ENCODE measurements at places on chromosomes 2 and 18.

- DNase-seq: peak; percentile 48
Measured at GRCh38 chr2:214593727-214594126, 182.9 kb downstream of the VWC2L start.

DNA sequence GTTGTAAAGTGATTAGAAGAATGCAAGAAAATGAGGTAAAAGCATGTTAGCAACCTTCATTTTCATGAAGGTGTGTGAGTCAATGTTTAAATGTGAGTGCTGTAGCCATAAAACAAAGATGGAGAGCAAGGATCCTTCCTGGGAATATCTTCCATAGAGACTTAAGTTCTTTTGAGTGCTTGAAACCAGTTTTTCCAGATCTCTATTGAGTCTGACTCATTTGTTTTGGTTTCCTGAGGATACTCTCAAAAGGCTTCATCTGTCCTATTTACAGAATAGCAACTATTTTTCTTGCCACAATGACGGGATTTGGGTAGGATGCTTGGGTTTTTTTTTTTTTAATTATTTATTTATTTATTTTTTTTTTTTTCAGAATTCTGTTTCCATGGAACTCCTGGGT lies 45.9 kb upstream of the ASB1 start:
- DNase-seq: peak; percentile 46

DNA sequence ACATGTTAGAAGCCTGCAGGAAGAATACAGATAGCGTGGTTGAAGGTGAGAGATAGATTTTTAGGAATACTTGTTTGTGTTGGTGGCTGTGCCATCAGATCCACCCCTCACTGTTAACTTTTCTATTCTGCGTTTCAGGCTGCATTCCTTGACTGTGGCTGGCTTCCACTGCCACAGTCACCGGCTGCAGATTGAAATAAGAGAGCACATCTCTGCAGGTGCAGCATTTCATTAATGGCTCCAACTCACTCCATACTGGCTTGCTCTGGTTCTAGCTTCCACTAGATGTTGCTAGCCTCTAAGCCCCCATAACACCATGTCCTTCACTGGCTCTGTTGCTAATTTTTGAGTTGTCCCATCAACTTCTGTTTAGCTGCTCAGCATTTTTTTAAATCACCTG lies 286.5 kb downstream of the CPS1 start:
- DNase-seq: no peak

DNA sequence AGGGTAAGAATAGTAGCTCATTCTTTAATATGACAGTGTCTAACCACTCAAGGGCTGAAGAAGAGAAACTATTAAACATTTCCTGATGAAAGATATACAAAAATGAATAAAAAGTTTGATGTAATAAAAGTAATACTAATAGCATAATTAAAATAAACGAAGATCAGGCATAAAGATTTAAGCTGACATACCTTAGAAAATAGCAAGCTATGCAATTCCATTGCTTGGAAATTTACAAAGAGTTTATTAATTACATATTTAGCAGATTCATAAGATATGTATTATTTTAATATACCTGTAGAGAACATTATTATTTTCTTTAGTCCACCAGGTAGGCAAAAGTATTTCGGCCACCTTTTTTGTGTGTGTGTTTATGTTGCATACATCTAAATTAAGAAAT lies 229.4 kb downstream of the GCA start:
- DNase-seq: no peak

GRCh38 chr18:74299746-74300145 lies 8.0 kb upstream of the CYB5A start:
- DNase-seq: no peak

DNA sequence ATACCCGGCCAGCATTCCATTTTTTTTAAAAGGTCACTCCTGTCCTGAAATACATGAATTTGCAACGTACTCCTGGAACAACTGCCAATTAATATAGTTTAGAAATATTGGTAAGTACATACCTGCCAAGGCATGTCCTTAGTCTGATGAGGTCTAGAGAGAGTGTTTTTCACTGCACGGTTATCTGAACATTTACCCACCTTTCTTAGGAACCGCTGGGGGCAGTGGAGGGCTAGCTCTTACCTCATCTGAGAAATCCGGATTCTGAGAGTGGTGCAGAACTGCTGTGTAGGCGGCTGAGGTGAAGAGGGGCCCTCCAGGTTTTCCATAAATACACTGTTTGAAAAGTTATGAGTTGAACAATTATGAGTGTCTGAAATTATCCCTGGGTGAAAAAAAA lies 133.1 kb upstream of the CCDC195 start:
- DNase-seq: no peak
